ENCODE measurements at places on chromosomes 11 and 22. TPM values are rescaled to one million over a fixed set of nuclear protein-coding genes. Genes with fewer than 3 reads are reported as not detected.

DNA sequence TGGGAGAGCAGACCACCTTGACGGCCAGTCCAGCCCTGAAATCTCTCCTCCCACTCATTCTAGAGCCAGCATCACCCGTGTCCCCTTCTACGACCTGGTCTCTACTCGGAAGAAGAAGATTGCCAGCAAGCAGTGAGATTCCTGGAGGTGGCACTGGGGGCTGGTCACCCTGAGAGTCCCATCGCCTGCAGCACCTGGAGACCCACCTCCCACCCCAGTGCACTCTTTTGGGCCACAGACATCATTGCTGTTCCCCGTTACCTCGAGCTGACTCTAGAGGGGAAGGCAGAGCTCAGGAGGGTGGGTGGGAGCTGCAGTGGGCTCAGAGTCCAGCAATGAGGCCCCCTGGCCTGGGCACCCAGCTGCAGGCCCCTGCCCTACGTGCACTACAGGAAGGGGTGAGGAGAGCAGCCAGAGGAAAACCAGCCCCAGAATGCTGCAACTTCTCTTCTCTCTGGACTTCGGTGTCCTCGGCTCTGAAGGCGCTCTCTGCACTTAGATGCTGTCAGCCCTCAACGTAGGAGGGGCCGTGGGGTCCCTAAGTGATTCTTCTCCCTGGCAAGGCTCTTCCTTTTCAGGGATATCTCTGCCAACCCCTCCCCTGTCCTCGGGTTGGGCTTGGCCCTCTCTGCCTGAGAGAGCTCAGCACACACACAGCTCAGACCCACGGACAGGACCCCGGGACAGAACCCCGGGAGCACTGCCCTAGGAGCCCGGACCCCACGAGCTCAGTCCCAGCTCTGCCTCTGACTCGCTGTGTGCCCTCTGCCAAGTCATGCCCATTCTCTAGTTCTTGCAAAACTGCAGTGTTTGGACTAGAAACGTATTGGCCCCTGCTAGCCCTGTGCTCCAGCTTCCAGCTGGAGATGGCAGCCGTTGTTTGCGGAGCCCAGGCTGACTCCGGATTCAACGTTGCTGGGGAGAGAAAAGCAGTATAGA, 31.3 kb downstream of the CYTH4 start:
- DNase-seq = no peak

The GALR3 gene
- polyA plus RNA-seq = not detected

DNA sequence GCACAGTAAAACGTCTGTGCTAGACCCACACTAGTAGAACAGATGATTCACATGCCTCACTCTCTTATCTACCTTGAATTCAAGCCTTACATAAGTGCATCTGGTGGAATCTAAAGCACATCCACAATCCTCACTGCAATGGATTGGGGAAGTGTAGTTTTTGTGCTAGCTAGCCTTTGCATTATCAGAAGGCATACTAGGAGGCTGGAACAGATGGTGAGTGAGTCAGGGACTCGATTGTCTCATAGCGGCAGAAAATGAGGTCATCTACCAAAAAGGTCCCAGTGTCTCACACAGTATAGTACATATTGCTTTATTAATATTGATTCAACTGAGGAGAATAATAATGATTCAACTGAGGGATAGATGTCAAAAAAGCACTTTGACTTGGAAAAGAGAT, 9.3 kb downstream of the MSANTD4 start:
- no peak for DNase-seq

DNA sequence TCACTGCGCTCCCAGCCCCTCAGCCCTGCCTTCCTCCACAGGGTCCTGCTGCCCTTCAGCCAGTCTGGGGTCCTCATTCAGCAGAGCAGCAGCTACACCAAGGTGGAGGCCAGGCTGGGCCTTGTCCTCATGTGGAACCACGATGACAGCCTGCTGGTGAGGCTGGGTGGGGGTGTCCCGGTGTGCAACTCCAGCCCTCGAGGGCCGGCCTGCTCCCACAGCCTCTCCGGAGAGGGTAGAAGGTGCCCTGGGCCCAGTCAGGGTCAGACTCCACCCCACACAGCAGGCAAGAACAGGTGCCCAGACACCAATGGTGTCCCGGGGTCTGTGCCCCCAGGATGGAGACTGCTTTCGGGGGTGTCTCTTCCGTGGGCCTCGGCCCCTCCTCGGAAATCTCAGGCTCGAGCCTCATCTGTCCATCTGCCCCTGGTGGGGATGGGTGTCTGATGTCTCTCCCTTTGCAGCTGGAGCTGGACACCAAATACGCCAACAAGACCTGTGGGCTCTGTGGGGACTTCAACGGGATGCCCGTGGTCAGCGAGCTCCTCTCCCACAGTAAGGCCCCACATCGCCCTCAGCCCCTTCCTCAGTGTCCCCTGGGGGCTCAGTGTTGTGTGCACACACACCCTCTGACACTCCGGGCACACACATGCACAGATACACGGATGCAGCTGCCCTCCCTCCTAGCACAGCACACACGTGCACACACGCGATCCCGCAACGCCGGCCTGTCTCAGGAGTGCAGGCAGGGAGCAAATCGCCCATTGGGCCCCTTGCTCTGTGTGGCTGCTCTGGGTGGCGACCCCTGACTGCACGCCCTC, 4.9 kb downstream of the MUC5AC start:
- no peak for DNase-seq

GRCh38 chr11:106178361-106178760, 100.9 kb downstream of the AASDHPPT start:
- no peak for DNase-seq

GRCh38 chr11:117911694-117912093, 17.5 kb downstream of the TMPRSS13 start:
- no peak for DNase-seq

The SAA4 gene
- 0.84 TPM for polyA plus RNA-seq

The TRIM66 gene
- 49.2 TPM for polyA plus RNA-seq

DNA sequence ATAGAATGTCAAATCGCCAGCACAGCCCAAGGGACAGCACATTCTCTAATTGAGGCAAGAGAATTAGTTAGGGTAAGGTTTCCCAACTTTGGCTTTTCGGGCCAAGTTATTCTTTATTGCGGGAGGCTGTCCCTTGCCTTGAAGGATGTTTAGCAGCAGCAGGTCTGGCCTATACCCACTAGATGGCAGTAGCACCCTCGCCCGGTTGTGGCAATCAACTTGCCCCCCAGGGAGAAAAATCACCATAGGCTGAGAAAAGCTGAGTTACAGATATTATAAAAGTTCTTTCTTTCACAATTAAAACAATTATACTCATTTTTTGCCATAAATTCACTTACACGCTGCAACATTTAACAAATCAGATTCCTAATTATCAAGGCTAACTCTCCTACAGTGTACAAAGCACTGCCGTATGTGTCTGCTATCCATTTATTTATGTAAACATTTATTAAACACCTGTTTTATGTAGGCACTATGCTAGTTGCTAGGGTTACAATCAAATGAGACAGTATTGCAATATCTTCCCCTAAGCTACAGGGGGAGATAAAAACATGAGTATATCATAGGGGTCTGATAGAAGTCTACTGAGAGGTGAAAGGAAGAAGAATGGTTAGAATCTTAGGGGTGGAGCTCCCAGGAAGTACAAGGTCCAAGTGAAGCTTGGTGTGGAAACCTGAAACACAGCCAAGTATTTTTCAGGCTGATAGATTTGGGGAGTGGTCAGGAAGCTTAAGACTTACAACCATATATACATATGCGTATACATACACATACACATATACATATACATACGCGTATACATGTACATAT, 452.3 kb downstream of the RAB38 start:
- DNase-seq = peak; percentile 71

The RIN1 gene
- 4.7 TPM for polyA plus RNA-seq

The FAM118B gene
- 50.3 TPM for polyA plus RNA-seq

GRCh38 chr11:2963112-2963754, 28.9 kb downstream of the NAP1L4 start:
- no peak for DNase-seq

DNA sequence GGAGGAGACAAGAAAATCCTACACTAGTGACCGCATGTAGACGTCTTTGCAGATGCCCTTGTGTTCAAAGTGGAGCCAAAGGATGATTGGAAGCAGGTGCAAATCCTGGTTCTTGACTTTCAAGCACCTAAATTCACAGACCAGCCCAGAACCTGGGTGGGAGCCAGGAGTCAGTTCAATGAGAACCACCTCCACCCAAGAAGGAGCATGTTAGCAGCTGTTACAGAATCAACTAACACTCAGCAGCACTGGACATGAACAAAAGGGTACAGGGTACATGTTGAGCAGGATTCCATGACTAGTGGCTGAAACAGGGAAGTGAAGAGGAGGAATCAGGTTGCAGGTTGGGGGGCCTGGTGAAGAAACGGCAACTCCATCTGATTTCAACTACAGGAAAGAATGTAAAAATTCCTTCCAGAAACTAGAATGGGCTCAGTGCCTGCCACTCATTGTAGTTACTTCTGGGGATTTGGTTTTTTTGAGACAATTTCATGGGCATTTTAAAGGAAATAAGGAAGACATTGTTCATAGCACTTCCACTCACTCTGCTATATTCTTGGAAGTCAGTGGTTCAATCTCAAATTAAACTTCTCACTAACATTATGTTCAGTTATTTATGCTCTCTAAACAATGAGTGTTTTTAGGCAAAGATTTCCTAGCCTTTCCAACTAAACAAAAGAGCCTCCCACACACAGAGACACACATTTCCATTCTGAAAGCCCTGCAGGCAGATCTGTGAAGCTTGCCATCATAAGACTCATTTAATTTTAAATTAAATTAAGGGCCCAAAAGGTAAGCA, 173.3 kb downstream of the CADM1 start:
- no peak for DNase-seq

GRCh38 chr11:126083829-126084607, 21.4 kb upstream of the CDON start:
- no peak for DNase-seq

- peak; percentile 91 for DNase-seq
Observed at GRCh38 chr11:32333320-32333991, 101.9 kb downstream of the WT1 start.

DNA sequence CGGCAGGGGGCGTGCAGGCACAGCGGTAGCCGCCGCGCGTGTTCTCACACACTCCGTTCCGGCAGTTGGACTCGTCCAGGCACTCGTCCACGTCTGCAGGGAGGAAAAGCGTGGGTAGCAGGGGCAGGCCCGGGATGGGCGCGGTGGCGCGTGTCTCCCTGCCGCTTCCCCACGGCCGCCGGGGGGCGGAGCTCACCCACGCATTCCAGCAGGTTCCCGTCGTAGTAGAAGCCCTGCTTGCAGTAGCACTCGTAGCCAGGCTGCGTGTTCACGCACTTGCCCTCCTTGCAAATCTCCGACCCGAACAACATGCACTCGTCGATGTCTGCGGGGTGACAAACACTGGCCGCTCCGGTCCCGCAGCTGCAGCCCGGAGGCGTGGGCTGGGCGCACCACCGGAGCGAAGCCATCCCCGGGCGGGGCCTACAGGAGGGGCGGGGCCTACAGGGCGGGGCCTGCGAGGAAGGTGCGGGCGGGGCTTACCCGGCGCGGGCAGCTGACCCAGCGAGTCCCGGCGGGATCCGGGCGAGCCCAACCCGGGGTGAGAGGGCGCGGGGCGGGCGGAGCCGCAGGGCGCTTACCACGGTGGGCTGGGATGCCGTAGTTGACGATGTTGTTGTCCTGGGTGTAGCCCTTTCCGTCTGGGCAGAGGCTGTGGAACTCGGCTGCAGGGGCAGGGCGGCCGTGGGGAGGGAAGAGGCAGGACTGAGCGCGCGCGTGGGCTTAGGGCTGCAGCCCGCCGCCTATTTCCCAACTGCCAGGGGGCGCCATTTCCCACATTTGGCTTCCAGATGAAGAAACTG, 15.6 kb downstream of the SCYL1 start:
- peak; percentile 84 for DNase-seq

All from testis (tissue), 5 donors.